ENCODE measurements at places on chromosomes 1 and 21.

GRCh38 chr1:31483012-31483946, 70.3 kb downstream of the SERINC2 start:
- no peak overlapping the region for H3K27ac ChIP-seq
- DNase-seq, result no peak
- H3K27me3 ChIP-seq, result no peaks in the 10 kb centered on the region
- no peak overlapping the region for H3K4me3 ChIP-seq

- no peak for DNase-seq
- H3K4me1 ChIP-seq, result no peaks in the 10 kb centered on the region
- H3K4me3 ChIP-seq, result no peak overlapping the region
- no peaks in the 10 kb centered on the region for H3K36me3 ChIP-seq
- no peaks in the 10 kb centered on the region for H3K27me3 ChIP-seq
Measured at GRCh38 chr1:198472119-198472518, 68.4 kb downstream of the ATP6V1G3 start.

GRCh38 chr1:33231166-33231565, 25.1 kb upstream of the ZNF362 start:
- H3K4me1 ChIP-seq, result peaks cover 2% of the 10 kb centered on the region
- no peak for DNase-seq
- no peak overlapping the region for H3K27ac ChIP-seq
- peaks cover 64% of the 10 kb centered on the region for H3K27me3 ChIP-seq
- no peaks in the 10 kb centered on the region for H3K36me3 ChIP-seq

DNA sequence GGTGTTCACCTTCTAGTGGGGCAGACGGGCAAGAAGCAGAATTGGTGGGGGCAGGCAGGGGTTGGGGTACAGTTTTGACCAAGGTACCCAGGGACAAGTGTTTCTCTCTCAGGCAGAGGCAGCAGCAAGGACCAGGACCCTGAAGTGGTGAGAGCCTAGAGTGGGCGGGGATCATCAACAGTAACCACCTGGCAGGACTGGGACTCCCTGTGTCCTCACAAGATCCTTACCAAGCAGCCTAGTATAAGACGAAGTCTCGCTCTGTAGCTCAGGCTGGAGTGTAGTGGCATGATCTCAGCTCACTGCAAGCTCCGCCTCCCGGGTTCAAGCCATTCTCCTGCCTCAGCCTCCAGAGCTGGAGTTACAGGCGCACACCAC, 3.2 kb upstream of the NADK start:
- no peaks in the 10 kb centered on the region for H3K27me3 ChIP-seq
- peak overlapping the region; percentile 83 for H3K4me3 ChIP-seq
- H3K27ac ChIP-seq, result peak overlapping the region; percentile 96
- no peak for DNase-seq

GRCh38 chr1:212135166-212135565, 99.6 kb downstream of the DTL start:
- DNase-seq, result no peak
- no peaks in the 10 kb centered on the region for H3K27me3 ChIP-seq
- H3K4me1 ChIP-seq, result peaks cover 2% of the 10 kb centered on the region
- H3K36me3 ChIP-seq, result no peaks in the 10 kb centered on the region
- no peak overlapping the region for H3K27ac ChIP-seq
- no peak overlapping the region for H3K4me3 ChIP-seq

GRCh38 chr1:186967656-186968394, 139.1 kb downstream of the PLA2G4A start:
- no peak overlapping the region for H3K27ac ChIP-seq
- H3K4me1 ChIP-seq, result no peaks in the 10 kb centered on the region
- no peak overlapping the region for H3K4me3 ChIP-seq
- DNase-seq, result no peak

DNA sequence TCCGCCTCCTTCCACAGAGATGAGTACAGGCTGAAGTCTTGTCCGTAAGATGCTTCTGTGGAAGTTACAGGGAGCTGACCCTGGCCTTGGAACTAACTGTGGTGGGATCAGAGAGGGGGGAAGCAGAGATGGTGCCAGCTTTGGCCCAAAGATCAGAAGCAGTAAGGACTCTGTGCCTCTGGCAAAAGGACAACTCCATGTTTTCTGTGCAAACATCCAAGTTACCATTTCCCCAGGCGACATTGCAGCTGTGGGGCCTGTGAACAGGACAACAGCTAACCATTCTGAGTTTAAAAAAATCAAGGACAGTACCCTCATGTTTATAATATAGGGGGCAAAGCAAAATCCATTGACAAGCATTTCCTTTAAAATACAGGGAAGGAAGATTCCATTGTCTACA, 38.4 kb downstream of the TEX35 start:
- no peaks in the 10 kb centered on the region for H3K4me1 ChIP-seq
- DNase-seq, result no peak
- H3K27me3 ChIP-seq, result no peaks in the 10 kb centered on the region

- no peak for DNase-seq
- H3K36me3 ChIP-seq, result no peaks in the 10 kb centered on the region
- H3K27ac ChIP-seq, result no peak overlapping the region
- H3K27me3 ChIP-seq, result peaks cover 51% of the 10 kb centered on the region
Measured at GRCh38 chr1:230825761-230826160, 42.6 kb downstream of the C1orf198 start.

DNA sequence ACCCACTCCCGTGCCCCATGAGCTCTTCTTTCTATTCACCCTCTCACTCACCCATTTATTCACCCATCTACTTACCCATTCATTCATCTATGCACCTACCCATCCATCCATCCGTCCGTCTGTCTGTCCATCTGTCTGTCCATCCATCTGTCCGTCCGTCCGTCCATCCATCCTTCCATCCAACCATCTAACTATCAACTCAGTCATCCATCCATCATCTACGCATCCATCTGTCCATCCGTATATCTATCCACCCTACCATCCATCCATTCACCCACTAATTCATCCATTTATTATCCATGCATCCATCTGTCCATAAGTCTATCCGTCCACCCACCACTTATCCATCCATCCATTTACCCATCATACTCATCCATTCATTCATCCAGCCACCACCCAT, 10.8 kb upstream of the CSF3R start:
- H3K4me3 ChIP-seq, result no peak overlapping the region
- no peaks in the 10 kb centered on the region for H3K36me3 ChIP-seq
- H3K27me3 ChIP-seq, result peaks cover 36% of the 10 kb centered on the region
- no peak for DNase-seq
- no peaks in the 10 kb centered on the region for H3K4me1 ChIP-seq
- H3K27ac ChIP-seq, result no peak overlapping the region

- H3K4me3 ChIP-seq, result no peak overlapping the region
- no peak overlapping the region for H3K27ac ChIP-seq
- DNase-seq, result no peak
- no peaks in the 10 kb centered on the region for H3K4me1 ChIP-seq
Measured at GRCh38 chr1:245901037-245901436, 606.0 kb downstream of the SMYD3 start.

- H3K36me3 ChIP-seq, result no peaks in the 10 kb centered on the region
- no peak overlapping the region for H3K27ac ChIP-seq
- no peak for DNase-seq
- no peak overlapping the region for H3K4me3 ChIP-seq
- H3K4me1 ChIP-seq, result no peaks in the 10 kb centered on the region
Measured at GRCh38 chr1:246798606-246799496, 74.6 kb downstream of the SCCPDH start.

DNA sequence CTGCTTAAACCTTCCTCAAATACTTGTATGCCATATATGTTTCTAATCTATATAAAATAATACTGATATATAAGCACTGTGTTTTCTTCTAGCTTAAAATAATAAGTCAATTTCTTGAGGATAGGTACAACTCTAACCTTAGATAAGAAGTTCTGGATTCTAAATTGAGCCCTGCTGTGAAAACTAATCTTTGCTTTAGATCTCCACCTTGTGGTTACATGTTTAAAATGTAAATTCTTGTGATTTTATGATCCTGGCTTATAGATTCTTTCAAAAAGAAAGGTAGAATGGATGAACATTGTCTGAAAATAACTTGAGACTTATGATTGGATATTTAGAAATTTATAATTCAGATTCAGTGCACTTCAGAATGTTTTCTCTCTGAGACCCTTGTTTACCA, 38.9 kb upstream of the HMCN1 start:
- peaks cover 31% of the 10 kb centered on the region for H3K27me3 ChIP-seq
- peaks cover 10% of the 10 kb centered on the region for H3K4me1 ChIP-seq
- DNase-seq, result no peak
- no peak overlapping the region for H3K4me3 ChIP-seq

DNA sequence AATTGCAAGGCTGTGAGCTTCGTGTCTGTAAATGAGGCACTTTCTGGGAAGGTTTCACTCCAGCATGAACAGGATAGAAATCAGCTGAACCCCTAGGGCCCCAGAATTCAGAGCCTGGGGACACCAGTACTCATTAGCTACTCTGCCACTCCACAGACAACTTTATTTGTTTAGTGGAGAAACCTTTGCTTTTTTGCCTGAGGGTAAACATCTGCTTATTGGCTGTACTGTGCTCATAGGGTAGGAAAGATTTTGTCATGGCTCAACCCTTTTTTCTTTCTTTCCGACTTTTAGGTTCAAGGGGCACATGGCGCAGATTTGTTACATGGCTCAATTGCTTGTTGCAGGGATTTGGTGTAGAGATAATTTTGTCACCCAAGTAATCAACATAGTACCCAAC, 138.4 kb upstream of the BACE2 start:
- H3K36me3 ChIP-seq, result no peaks in the 10 kb centered on the region
- H3K4me1 ChIP-seq, result no peaks in the 10 kb centered on the region
- H3K4me3 ChIP-seq, result no peak overlapping the region
- H3K27me3 ChIP-seq, result peaks cover 9% of the 10 kb centered on the region
- H3K27ac ChIP-seq, result no peak overlapping the region

DNA sequence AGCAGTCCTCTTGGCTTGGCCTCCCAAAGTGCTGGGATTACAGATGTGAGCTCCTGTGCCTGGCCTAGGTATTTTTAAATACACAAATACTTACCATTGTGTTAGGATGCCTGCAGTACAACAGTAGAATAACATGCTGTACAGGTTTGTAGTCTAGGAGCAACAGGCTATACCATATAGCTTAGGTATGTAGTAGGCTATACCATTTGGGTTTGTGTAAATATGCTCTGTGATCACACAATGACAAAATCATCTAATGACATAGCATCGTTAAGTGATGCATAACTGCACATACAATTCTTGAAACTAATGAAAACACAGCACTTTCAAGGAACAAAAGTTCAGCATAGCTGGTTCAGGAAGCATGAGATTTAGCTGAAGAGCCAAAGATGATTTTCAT, 12.7 kb downstream of the POU2F1 start:
- no peaks in the 10 kb centered on the region for H3K36me3 ChIP-seq
- H3K4me1 ChIP-seq, result peaks cover 19% of the 10 kb centered on the region
- no peaks in the 10 kb centered on the region for H3K27me3 ChIP-seq
- H3K27ac ChIP-seq, result no peak overlapping the region
- no peak overlapping the region for H3K4me3 ChIP-seq

DNA sequence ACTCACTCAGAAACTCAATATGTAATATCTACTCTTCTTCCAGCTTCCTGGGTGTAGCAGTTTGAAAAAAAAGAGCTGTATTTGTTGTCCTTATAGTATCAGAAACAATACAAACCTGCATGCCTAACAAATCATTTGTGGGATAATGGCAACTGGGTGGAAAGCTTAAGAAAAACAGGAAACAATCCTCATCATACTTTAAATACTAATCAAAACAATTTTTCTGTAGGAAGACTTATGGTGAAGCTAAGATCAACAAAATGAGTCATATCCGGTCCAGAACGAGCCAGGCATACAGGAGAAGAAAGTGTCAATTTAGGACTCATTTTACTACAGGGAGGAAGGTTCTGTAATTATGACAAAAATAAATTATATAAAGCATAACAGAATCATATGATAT, 181.8 kb upstream of the ADGRL4 start:
- no peak overlapping the region for H3K4me3 ChIP-seq
- H3K27me3 ChIP-seq, result no peaks in the 10 kb centered on the region
- no peaks in the 10 kb centered on the region for H3K4me1 ChIP-seq
- no peak for DNase-seq
- no peaks in the 10 kb centered on the region for H3K36me3 ChIP-seq

- no peak overlapping the region for H3K4me3 ChIP-seq
- DNase-seq, result no peak
- H3K36me3 ChIP-seq, result no peaks in the 10 kb centered on the region
- peaks cover 17% of the 10 kb centered on the region for H3K4me1 ChIP-seq
Measured at GRCh38 chr1:179164494-179164893, 65.0 kb downstream of the ABL2 start.

DNA sequence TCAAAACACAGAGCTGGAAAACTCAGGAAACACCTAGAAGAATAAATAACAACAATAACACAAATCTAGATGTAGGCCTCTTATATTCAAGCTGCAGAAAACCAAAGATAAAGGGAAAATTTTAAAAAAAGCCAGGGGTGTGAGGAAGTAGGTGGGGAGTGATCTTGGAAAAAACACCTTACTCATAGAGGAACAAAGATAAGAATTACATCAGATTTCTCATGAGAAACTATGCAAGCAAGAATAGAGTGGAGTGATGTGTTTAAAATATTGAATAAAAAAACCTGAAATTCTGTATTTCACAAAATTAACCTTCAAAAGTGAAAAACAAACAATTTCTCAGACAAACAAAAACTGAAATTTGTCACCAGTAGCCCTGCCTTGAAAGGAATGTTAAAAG, 265.5 kb upstream of the RGS18 start:
- no peak overlapping the region for H3K27ac ChIP-seq
- H3K4me1 ChIP-seq, result no peaks in the 10 kb centered on the region
- no peak for DNase-seq
- H3K36me3 ChIP-seq, result peaks cover 2% of the 10 kb centered on the region
- H3K4me3 ChIP-seq, result no peak overlapping the region

DNA sequence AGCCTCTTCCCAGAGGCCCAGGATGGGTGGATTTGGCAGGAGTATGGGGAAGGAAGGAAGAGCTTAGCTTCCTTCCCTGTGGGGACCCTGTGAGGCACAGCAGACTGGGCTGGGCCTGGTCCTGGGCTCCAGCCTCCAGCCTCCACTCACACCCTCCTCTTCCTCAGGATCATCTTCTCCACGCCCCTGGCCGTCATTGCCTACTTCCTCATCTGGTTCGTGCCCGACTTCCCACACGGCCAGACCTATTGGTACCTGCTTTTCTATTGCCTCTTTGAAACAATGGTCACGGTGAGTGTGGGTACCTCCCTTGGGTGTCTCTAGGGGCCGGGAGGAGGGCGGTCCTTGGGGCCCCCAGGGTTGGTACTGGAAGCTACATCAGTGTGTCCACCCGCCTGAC, 10.1 kb downstream of the MFSD2A start:
- no peak for DNase-seq
- no peak overlapping the region for H3K4me3 ChIP-seq
- no peak overlapping the region for H3K27ac ChIP-seq
- H3K36me3 ChIP-seq, result peaks cover 6% of the 10 kb centered on the region
- no peaks in the 10 kb centered on the region for H3K27me3 ChIP-seq

GRCh38 chr1:233295237-233295974, at the start of gene PCNX2:
Gene PCNX2, minus strand, starts transcription at chr1:233295725. Its CDS starts 247 bp downstream, at chr1:233295478.
- H3K4me1 ChIP-seq, result peaks cover 27% of the 10 kb centered on the region
- no peaks in the 10 kb centered on the region for H3K36me3 ChIP-seq
- H3K4me3 ChIP-seq, result peak within 1 kb of the TSS; percentile 97
- no peaks in the 10 kb centered on the region for H3K27me3 ChIP-seq
- peak; percentile 62 for DNase-seq
- peak within 1 kb of the TSS; percentile 93 for H3K27ac ChIP-seq

All from effector memory CD8-positive, alpha-beta T cell (primary cell).